NCI-H2107 (cell line): ENCODE measurements at places on chromosomes 13 and 19.

DNA sequence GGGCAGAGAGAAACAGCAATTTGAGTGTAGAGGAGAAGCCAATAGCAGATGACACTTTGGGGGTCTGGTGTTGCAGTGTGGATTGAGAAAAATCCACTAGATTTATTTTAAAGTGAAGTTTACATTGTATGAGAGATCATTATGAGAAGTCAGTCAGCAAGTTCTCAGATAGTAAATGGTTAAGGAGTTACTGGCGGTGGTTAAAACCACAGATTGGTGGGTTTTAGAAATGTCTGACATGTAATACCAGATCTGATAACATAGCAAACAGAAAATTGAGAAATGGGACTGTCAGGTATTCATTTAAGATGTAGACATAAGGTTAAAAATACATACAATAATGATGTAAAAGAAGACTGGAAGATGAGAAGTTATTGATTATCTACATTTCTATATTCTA, 7.2 kb downstream of the ABHD13 start:
- DNase-seq: no peak

DNA sequence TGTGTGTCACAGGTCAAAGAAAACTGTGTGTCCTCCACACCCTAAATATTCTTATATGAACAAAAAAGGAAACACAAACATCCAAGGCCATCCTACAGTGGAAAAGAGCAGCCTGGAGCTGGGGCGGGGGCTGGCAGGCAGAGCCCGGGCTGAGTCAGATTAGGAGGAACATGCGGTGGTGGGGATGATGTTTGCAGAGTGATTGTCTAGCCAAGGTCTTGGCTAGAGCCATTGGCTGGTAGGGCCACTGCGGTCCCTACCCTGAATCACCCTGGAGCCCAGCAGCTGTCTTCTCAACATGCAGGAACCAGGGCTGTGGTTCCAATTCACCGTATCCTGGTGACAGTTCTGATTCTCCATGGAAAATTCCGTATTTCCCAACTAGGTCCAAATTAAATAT, 439.5 kb downstream of the FGF9 start:
- no peak for DNase-seq

DNA sequence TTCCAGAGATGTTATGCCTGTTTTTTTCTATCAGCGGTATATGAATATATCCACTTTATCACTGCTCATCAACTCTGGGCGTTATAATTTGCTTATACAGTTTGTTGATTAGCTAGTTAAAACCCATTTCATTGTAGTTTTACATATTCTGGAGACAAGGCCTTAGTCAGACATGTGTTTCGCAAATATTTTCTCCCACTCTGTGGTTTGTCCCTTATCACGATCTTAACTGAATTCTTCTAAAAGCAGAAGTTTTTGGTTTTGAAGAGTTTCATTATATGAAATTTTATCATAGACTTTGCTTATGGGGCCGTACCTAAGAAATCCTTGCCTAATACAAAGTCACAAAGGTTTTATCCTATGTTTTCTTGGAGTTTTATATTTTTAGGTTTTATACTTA, 84.6 kb downstream of the FRY start:
- no peak for DNase-seq

DNA sequence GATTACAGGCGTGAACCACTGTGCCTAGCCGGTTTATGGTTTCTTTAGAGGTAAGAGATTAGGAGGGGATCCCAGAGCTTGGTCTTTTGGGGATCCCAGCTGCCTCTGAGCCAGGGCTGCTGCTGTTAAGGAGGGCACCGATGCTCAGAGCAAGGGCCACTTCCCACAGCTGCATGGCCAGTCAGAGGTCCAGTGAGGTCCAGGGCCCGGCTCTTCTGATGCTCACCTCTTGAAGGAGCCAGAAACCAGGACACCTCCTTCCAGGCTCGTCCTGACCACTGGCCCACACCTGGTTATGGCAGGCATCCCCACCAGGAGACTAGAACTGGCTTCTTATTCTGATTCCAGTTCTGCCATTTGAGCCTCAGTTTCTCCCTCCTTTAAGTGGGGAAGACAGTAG, 149.0 kb downstream of the TEX29 start:
- DNase-seq: no peak

- no peak for DNase-seq
Measured at GRCh38 chr13:36910545-36910944, 9.5 kb downstream of the SMAD9 start.

DNA sequence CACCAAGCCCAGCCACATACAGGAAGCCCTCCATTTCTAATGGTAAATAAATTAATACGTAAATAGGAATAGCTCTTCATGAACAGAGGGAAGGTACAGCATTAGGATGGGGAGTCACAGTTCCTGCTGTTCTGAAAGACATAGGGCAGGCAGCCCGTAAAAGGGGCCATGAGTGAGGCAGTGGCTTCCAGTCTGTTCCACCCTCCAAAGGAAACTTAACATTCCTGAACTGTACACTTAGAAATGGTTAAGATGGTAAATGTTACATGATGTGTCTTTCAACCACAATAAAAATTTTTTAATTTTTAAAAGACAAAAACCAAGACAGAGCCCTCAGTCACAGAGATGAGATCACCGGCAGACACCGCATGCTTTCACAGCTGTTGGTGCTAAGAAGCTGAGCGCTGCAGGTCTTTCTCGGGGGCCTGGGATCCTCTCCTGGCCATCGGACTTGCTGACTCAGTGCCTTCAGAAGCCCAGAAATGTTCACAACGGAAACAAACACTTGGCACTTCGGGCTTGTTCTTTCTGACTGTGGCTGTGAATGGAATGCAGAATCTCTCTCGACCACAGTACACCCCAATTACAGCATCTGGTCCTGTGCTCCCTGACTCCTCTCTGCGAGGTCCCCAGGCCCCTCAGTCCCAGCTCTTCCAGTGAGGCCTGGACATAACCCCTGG, 36.4 kb downstream of the EPS15L1 start:
- no peak for DNase-seq

DNA sequence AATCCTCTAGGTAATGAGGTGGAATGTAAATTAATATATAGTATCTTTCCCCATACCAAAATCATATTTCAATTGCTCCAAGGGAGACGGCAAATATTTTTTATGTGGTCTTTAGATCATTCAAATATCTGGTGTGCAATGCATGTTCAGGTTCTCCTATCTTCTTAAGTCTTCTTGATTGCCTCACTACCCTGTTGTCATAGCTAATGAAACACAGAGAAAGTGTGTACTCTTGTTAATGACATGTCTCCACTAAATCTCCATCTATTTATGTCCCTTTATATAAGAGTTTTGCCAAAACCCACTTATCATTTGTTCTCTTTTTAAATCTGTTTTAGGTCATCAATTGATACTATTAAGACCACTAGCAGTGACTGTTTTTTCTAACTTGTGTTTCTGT, 6.6 kb downstream of the STARD13 start:
- DNase-seq: no peak

GRCh38 chr19:4258181-4258580, 11.3 kb downstream of the YJU2 start:
- no peak for DNase-seq

DNA sequence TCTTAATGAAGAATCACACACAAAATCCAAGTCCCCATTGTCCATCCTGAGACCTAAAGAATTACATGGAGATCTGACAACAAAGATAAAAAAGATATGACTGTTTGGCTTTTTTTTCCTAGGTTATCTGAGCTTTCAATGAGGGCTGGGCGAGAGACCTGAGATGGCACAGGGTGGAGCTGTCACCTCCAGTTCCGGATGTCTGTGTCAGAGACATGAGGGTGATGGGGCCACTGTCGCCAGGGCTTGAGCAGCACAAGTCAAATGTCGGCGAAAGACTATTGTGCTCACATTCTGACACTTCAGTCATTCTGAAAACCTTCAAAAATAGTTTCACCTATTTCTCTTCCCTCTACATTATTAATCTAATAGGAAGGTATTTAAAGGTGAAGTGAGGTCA, 65.7 kb downstream of the SLC7A1 start:
- no peak for DNase-seq

- peak; percentile 40 for DNase-seq
Measured at GRCh38 chr13:79393564-79394249, 12.3 kb downstream of the RBM26 start.

DNA sequence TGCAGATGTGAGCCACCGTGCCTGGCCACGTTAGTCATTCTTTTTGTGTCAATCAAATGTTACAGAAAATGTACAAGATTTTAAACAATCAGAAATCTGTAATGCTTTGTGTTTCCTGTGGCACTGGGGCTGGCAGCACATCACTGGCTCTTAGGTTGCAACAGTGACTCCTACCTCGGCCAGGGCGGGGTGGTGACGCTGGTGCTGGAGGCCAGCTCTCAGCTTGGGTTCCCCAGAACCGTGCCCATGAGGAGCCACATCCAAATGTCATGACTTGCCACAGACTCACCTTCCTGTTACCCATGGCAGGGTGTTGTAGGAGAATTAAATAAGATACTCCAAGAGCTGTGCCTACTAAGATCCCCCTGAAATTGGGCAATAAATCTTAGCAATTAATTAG, 161.7 kb downstream of the TEX29 start:
- DNase-seq: no peak

- DNase-seq: no peak
Measured at GRCh38 chr13:87684850-87685742, 13.9 kb downstream of the SLITRK5 start.

DNA sequence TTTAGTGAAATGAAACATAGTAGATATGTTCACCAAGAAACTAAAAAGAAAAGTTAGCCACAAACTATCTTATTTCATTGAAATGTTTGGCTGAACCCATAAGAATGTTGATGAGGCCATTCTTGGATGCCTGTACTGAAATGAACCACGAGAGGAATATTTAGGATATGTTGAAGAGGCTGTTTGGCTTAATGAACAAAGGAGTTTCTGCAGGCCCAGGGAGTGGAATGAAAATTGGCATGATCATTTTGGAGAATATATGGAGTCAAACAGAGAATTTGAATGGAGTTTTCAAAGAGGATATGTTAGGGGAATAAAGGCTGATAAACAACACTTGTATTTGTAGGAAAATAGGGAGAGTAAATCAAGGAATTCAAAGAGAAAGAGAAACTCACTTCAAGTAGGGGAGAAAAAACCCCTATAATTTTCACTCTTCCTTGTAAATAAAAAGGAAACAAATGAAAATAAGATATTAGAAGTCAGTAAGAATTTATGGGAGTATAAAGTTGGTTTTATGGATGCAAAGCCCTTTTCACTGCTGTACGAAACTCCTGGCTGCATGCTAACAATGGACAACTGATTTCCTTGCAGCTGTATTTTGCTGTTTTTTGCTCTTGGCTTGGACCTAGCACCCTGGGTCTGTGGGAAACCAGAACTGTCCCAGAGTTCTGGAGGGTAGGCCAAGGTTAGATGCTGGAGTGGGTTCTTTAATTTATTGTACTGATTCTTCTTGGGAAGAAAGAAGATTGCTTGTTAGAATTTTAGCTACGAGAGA, 36.5 kb downstream of the KL start:
- no peak for DNase-seq

DNA sequence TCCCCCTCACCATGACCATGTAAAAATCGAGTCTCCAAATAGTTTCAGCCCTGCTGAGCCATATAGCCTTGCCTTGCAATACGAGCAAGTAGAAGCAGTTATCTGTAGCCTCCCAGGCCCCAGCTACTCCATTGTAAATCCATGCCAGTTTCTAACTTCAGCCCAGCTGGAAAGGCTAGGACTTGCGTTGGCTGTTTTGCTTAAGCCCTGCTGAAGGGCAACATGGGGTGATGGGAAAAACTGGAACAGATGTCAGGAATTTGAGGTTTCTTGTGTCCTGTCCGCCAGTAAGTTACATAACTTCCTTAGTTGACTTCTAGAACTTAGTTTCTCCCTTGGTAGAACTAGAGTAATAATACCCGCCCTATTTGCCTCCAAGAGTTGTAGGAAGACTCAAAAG, 216.0 kb upstream of the SERP2 start:
- DNase-seq: no peak

DNA sequence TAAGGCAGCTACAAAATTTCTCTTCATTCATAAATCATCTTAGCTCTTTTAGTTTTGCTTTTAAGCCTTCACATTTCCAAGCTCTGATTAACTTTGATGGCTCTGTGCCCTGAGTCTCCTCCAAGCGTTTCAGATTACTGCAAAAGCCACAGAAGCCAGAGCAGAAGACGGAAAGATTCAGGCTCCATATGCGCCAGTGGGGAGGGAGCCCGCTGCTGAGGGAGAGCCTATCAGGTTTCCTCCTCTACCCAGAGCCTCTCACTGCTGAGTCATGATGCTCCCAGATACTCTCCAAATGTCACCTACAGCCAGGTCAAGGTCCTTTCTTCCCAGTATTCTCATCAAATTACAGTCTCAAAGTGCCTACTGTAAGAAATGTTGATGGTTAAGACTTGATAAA, 193.6 kb downstream of the RAP2A start:
- DNase-seq: peak; percentile 35

DNA sequence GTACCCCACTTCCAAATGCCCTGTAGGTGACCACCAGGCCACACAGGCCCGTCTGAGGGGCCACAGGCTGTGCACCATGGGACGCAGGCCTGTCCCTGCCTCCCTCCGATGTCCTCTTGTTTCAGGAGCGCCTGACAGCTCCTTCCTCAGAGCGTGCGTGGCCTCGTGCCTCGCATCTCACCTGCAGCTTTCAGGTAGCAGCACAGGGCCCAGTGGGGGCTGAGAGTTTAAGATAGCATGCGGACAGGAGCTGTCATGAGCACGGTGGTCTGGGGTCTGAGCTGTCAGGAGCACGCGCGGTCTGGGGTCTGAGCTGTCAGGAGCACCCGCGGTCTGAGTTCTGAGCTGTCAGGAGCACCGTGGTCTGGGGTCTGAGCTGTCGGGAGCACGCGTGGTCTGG, 40.1 kb downstream of the GAS6 start:
- no peak for DNase-seq

DNA sequence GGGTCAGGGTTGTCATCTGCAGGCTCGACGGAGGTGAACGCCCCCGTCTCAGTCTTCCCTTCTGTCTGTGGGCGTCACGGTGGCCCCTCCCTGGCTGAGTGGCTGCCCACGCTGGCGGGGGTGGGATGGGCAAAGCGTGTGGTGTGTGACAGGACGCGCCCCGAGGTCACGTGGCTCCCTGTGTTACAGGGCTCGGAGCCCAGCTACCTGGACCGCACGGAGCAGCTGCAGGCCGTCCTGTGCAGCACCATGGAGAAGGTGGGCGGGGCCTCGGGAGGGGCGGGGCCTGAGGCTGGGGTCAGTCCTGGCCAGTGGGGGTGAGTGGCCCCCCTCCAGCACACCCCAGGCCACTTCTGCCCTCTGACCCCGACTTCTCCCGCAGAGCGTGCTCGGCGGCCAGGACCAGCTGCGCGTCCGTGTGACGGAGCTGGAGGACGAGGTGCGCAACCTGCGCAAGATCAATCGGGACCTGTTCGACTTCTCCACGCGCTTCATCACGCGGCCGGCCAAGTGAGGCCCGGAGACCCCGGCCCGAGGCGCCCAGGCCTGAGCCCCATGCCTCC, 6.3 kb upstream of the GRIN3B start:
- DNase-seq: no peak
